ENCODE measurements at places on chromosomes 11 and 22.

DNA sequence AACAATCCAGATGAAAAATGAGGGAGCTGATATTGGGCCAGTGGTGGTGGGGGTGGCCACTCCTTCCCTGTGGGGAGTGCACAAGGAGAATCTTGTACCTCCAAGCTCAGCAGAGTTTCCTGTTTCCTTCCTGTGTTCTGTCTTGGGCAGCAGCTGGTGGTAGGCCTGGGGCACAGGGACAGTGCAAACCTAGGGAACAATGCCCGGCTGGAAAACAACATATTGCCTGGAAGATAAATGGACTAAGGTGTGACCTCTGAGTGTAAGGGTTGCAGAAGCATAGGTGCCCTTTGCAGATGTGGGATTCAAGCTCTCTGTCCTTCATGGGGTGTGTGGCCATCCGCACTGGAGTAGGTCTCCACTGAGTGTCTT is 5.8 kb upstream of the JAM3 start:
- DNase-seq: no peak

DNA sequence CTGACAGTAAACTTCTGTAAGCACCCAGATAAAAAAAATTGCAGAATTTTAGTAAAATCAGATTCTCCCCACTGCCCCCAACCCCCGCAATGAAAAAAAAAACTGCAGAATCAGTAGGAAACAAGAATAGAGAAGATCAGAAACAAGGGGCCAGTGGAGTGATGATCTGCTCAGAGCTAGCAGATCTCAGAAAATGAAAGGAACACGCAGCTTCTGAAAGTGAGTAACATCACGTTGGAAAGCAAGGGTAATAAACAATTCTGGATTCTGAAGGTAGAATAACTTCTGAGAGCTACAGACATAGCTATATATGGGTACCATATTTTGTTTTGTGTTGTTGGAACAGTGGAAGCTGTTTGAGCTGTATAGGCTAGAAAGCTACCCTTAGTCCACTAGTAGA is 23.2 kb downstream of the ACAT1 start:
- no peak for DNase-seq

- no peak for DNase-seq
Measured at GRCh38 chr11:103013421-103013820, 57.9 kb upstream of the MMP13 start.

DNA sequence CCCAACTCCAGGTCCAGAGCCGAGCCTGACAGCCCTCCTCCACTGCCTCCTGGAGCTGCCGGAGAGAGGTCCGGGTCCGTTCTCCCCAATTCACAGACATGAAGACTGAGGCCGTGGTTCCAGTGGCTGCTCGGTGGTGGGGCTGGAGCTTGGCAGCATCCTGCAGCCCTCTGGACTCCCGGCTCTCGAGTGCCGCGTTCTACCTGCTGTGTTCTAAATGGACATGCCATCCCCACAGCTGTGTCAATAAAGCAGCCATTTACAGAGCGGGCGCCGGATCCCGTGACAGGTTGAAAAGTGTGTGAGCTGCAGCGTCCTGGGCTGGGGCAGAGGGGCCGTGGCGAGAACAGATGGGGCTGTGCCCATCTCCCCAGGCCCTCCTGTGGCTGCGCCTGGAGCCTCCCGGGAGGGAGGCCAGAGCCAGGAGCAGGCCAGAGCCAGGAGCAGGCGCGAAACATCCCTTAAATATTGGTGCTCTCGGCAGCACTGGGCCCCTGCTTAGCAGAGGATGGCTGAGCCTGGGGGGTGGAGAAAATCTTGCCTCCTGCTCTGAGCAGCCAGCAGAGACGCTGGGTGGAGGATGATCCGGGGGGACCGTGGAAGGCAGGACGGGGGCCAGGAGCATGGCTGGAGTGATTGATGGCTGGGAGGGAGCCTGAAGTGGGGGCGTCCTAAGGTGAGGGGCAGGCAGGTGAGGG is 46.2 kb downstream of the FLRT1 start:
- DNase-seq: no peak

DNA sequence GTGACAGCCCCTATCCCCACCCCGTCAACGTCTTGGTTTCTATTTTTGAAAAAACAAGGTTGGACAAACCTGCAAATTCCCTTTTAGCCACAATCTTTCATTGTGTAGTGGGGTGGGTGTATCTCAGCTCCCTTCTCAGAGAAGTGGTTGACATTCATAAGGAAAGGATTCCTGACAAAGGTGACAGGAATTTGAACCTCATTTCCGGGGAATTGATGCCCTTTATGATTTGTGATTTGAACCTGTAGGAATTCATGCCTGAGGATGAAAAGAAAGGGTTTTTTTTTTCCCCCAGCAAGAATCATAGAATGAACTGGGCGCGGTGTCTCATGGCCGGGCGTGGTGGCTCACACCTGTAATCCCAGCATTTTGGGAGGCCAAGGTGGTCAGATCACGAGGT is 14.5 kb downstream of the YPEL4 start:
- no peak for DNase-seq

DNA sequence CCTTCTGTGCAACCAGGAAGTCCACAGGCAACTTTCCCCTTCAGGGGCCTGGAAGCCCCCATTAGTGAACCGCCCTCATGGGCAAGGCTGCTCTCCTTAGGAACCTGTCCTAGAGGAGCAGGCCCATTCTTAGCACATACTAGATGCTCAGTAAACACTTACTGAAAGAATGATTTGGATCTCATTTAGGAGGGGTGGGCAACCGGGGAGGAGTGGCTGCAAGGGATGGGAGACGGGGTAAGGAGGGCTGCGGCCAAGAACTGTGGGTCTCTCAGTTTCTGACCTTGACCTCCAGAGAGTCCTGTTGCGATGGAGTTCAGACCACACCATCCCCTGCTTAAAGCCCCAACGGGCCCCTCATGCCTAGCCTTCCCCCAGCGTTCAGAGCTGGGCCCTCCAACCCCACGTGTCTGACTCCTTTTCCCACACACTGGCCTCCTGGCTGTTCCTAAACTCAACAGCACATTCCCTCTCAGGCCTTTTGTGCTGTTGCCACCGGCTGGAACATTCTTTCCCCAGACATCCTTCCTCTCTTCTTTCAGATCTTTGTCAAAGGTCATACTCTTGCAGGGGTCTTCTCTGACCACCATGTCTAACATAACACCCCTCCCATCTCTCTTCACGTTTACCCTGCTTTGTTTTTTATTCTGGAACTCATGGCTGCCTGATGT is 20.7 kb upstream of the PICK1 start:
- no peak for DNase-seq

- no peak for DNase-seq
Measured at GRCh38 chr11:77379253-77379652, 77.8 kb upstream of the GDPD4 start.

DNA sequence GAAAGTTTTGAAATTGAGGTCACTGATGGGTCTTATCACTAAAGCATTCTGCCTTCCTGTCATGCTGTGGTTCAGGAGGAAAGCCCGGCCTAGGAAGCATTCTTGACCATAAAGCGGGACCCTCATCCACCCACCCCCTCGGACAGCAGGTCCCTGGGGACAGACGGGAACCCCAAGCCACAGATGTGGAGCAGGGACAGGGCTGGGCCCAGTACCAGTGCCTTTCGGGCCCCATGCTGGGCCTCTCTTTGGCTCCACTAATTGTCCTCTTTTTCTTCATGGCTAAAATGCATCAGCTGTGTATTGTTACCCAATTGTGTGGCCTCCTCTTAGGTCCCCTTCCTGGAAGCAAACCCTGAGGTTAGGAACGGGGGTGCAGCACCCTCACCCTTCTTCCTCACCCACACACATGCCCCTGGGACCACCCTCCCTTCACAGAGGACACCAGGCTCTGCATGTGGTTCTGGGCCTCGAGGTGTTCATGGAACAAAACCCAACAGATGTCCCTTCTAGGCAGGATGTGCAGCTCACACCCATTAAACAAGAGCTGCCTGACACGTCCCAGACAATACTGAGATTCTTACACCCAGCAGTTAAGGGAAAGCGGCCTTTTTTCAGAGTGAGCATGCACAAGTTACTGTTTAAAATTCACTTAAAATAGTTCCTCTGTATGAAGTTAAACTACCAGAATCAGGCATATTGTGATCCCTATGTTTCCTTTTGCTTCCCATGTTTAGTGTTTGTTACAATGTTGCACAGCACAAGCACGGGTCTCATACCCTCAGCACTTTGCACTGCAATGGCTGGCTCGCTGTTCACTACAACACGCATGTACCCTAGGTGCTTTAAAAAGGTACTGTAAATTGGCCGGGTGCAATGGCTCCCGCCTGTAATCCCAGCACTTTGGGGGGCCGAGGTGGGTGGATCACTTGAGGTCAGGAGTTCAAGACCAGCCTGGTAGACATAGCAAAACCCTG is 807.6 kb downstream of the BRD1 start:
- no peak for DNase-seq

DNA sequence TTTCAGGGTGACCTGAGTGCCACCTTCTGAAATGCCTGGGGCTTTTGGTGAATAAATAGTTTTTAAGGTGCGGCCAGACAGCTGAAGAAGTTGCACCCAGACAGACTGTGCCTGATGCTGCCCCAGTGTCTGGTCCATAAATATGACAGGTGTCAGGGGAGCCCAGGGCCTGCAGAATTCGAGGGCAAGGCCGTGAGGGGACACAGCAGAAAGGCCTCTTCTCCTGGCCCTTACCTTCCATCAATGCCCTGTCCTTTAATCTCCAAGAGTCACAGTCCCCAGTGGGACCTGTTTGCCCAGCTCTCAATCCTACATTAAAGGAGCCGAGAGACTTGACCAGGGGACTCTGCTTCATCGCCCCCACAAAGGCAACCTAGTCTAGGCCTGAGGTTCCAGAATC is 45.7 kb downstream of the NAT10 start:
- no peak for DNase-seq

- DNase-seq: no peak
Measured at GRCh38 chr22:48734359-48734758, 1093.3 kb downstream of the BRD1 start.

- DNase-seq: peak; percentile 46
Measured at GRCh38 chr22:49934160-49934890, 15.9 kb downstream of the CRELD2 start.

GRCh38 chr11:10934293-10934860 is 76.5 kb upstream of the ZBED5 start:
- DNase-seq: peak; percentile 40

DNA sequence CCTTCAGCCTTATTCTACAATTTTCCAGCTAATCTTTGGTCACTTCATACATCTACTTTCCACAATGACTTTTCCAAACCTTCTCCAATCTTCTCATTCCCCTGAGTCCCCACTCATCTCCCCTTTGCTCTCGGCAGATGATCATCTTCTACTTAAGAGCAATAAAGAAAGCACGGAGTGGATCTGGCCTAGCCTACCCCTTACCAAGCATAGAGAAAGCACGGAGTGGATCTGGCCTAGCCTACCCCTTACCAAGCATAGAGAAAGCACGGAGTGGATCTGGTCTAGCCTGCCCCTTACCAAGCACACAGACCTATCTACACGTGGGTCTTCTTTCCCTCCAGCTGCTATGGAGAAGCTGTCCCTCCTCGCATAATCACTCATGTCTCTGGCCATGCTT is 558.6 kb downstream of the OPCML start:
- DNase-seq: no peak

- no peak for DNase-seq
Measured at GRCh38 chr22:23383491-23384361, 196.4 kb downstream of the IGLL1 start.

DNA sequence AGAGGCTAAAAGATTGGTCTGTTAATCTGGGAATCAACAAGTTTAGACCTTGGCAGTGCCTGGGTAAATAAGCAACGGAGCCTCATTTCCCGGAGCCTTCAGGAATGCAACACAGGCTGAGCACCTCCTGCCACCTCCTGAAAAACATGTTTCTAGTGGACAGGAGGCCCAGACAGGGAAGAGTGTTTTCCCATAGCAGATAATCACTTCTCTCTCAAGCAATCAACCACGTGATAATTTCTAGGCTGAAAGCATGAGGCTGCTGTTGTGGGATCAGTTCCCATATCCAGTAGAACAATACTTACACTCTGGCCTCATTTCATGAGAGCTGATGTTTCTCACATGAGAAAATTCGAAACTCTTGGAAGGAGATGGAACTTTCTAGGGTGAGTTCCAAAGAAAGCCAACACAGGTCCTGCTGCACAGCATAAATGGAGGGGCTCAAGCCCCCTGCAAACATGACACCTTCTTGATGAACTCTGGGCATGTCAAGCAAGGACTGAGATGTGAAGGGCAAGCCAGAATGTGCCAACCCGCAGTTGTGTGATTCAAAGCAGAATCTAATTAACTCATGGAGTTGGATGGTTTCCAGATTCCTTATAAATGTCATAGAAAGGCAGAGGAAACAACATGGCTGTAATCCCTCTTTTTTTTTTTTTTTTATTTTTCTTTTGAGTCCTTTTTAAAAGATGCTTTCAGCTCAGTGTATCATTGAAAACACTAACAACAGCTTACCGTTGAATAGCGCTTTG is 228.5 kb upstream of the SESN3 start:
- DNase-seq: no peak

DNA sequence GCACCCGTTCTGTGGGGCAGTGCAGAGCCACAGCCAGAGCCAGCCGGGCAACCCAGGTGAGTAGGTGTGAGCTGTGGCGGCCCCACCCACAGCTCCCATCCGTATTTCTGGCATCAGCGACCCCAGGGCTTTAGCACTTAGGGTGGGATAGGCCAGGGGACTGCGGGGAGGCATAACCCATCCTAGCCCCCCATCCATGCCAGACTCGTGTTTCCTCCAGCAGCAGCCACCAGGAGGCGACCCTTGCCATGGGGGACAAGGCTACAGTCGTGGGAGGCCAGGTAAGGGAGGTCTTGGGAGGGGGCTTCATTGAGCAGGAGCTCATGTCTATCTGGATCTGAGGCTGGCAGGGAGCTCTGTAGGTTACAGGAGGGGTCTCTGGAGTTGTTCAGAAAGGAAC is 873 bp downstream of the OTOG start:
- no peak for DNase-seq

- DNase-seq: no peak
Measured at GRCh38 chr22:36469094-36469710, 12.2 kb downstream of the TXN2 start.

- no peak for DNase-seq
Measured at GRCh38 chr11:128947773-128948172, 5.1 kb upstream of the TP53AIP1 start.

- DNase-seq: no peak
Measured at GRCh38 chr11:34305193-34305592, 52.6 kb downstream of the ABTB2 start.

GRCh38 chr22:27585141-27585540 is 216.4 kb downstream of the MN1 start:
- no peak for DNase-seq

DNA sequence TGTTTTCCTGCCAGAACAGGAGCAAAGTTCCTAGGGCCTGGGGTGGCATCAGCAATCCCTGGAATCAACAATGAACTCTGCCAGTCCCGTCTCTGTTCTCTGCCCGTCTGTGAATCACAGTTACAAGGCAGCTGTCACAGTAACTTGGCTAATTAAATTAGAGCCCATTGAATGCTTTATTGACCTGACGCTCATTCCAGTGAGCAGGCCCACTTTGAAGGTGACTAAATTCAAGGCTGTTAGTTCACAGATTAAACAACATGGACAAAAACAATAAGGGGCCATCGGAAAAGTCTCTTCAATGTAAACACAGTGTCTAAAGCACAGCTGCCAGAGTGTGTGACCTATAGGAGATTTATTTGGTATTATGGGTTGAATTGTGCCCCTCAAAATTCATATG is 17.7 kb upstream of the TMPRSS5 start:
- DNase-seq: no peak

- no peak for DNase-seq
Measured at GRCh38 chr11:88739524-88739923, 326.3 kb downstream of the GRM5 start.

GRCh38 chr22:47165338-47166032 is 403.0 kb downstream of the TBC1D22A start:
- DNase-seq: no peak
